ENCODE measurements at places on chromosomes 1 and 21.

DNA sequence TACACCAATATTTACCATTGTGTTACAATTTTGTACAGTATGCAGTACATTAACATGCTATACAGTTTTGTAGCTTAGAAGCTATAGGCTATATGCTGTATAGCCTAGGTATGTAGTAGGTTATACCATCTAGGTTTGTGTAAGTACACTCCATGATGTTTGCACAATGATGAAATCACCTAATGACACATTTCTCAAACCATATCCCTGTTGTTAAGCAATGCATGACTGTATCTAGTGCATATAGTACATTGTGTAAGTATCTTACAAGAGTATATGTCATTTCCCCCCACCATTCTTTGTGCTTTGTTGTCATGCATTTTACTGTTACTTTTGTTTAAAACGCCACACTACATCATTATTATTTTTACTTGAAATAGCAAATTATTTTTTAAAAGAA lies 65.7 kb upstream of the RNF11 start:
- no peak for DNase-seq

- no peak for DNase-seq
Observed at GRCh38 chr1:68173283-68173935, 58.9 kb downstream of the WLS start.

DNA sequence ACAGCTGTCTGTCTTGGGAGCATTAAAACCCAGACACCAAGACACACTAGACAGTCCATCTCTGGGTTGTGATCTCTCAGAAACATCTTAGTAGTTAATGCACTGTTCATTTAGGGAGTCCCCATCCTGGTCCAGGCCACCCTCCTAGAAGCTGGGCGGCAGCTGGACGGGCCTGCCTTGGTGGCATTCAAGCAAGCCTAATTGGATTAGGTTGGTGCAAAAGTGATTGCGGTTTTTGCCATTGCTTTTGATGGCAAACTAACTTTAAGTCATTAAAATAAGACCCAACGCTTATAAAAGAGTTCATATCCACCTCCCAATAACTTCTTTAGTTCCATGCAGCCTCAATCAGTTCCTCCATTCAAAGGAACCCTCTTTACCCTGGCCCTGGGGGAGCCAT lies 21.7 kb downstream of the ATP5PO start:
- DNase-seq, result no peak

- no peak for DNase-seq
Observed at GRCh38 chr1:245990315-245991022, 516.6 kb downstream of the SMYD3 start.

- DNase-seq, result no peak
Observed at GRCh38 chr1:211114446-211114845, 19.5 kb downstream of the KCNH1 start.

- DNase-seq, result no peak
Observed at GRCh38 chr1:79726911-79727310, 720.4 kb upstream of the ADGRL4 start.

DNA sequence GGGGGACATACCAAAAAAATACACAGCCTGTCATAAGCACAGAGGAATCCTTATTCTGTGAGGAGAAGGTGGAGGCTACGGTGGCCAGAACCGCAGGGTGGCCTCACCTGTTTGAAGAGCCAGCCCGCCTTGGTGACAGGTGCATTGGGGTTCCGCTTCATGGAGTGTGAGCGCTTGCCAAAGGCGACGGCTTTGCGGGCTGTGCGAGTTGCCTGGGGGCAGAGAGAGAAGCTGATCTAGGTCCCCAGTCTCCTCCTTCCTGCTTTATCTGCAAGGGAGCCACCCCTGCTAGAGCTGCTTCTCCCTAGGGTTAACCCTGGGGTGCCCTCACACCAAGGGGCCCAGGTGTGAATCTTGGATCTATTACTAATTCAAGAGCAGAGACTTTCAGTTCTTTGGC lies 54.3 kb upstream of the GOLT1A start:
- DNase-seq, result no peak

GRCh38 chr1:14767075-14767474 lies 168.6 kb downstream of the KAZN start:
- no peak for DNase-seq

DNA sequence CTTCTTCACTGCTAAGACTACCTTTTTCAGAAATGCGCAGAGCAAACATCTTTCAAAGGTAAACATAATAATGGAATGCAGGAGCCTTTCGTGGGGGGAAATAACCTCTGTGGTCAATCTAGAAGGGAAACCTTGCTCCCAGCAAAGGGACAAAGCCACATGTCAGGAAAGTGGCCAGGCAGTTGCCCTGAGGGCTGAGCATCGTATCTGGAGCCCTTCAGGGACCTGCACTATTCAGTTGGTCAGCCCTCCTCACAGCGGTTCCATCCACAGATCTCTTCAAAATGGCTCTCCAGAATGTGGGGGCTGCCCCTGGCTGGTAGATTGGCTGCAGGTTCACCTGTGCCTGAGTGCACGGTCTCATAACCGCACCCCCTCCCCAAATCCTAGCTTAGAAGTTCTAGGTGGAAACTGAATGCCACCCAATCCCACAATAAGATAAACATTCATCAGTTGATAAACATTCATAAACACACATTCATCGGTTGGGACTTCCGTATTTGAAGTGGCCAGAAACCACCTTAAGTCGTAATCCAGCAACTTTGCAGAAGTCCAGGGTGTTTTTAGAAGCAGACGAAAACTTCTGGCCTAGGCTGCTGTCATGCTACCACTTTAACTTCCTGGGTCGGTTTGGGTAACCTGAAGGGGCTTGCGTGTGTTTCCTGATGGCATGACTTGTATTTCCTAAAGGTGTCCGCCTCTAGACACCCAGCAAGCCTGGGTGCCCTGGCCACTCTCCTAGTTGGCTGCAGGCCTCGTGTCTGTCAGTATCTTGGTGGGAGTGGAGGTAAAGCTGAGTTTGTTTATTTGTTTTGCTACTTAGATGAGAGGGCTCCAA lies 50.5 kb downstream of the RASSF5 start:
- no peak for DNase-seq

DNA sequence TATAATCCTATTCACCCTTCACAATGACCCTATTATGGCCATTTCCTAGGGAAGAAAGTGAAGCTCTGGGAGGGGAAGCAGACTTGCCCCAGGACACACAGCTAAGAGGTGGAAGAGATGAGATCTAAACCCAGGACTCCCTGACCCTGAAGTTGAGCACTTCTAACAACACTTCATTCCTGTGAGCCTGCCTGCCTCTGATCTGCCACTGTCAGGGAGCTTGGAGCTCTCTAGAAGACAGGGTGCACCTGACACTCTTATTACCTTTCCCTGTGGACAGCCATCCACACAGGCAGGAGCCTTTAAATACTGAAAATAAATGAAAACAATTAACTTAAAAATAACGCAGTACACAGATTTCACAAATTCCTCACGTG lies 599 bp downstream of the MKNK1 start:
- no peak for DNase-seq

- no peak for DNase-seq
Observed at GRCh38 chr1:237042526-237042891, 525 bp downstream of the RYR2 start.

- DNase-seq, result peak; percentile 36
Observed at GRCh38 chr1:204651843-204652421, 33.6 kb downstream of the LRRN2 start.

DNA sequence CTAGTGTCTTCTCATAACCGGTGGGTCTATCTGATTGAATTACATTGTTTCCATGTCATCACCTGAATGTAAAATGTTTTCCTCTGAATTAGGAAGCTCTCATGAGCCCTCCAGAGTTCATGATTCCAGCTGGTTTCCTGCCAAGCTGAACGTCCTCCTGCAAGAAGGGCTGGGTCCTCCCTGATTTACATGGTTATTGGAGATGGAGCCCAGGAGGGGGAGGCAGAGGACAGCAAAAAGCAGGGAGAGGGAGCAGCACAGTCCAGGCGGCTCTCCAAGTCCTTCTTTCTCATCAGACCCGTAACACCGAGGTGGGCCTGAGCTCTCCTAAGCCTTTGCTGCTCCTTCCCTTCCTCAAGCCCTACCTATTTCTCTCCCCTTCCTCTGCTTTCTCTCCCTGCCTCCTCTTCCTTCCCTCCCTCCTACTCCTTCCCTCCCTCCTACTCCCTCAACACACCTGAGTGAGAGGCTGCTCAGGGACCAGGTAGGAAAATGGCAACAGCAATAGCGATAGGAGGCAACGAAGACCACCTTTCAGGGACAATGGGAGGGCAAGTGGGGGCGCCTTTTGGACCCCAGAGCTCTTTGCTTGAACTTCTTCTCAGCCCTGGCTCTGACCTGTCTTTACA lies 265.9 kb downstream of the PRDM2 start:
- peak; percentile 11 for DNase-seq

DNA sequence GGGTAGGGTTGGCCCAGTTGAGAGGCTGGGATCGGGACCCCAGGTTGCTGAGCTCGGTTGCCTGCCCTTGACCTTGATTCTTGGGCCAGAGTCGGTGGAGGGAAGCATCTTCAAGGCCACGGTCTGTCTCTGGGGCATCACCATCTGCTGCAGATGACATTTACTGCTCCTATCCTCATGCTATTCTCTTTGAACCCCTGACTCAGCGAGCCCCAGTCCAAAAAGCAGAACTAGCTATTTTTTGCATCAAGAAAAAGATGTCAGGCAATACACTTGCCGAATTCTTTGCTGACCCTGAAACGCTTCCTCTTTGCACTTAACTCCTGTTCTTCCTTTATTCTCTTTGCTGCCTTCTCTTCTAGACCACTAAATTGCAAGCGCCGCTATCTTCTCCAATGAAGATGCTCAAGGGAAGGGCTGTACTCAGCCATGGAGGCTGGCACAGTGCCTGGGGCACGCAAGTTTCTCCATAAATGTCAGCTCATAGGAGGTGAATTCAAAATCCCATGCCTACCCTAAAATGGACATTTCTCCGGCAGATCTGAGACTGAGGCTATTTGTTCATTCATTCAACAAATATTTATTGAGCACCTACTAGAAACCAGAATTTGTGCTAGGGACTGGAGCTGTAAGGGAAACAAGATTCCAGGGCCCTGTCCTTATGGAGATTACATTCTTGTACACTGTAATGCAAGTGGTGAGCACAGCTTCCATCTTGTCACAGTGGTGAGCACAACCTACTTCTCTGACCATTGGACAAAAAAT lies 20.5 kb upstream of the CAPZB start:
- no peak for DNase-seq

GRCh38 chr21:25850126-25850842 lies 115.5 kb downstream of the GABPA start:
- no peak for DNase-seq

DNA sequence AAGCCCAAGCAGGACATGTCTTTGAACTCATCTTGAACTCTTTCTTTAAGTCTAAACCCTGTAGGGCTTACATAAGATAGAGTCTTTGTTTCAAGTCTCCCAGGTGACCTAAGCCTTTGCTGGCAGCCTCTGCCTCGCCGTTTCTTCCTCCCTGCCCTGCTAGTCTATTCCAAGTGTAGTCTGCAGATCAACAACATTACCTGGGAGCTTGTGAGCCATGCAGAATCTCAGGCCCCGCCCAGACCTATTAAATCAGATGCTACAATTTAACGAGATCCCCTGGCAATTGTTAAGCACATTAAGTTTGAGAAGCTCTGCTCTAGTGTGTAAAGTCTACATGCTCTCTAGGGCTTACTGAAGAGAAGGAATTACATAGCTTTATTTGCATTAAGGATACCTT lies 271.6 kb downstream of the PBX1 start:
- DNase-seq, result peak; percentile 41

DNA sequence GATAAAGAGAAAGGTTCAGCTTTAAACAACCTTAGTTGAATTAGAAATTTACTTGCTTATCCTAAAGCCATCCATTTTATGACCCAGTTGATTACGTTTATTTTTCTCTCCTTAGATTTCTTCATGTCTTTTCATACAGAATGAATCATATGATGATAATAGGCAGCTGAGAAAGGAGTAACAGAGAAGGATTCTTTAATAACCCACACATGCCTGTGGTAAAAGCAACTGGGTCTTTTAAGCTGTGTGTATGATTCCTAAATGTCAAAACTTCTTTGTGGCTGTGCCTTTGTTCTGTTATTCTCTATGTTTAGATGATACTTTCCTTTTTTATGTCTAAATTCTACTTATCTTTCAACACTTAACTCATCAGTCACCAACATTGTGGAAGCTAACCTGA lies 626.5 kb downstream of the NCAM2 start:
- no peak for DNase-seq

DNA sequence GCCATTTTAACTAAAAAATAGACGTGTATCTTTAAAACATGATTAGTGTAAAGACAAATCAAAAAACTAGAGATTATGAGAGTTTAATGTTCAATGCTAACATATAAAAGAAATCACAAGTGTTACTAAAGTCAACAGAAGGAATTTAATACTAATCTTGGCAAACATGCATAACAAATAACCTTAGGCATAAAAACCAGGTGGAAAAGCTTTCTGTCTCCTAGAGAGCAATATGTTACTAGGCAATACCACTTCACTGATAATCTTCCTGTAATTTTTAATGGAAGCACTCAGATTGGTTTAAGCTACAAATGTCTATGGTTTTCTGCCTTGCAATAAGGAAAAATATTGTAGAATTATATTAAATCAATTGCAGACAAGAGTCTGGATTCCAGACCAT lies 121.9 kb downstream of the NME7 start:
- DNase-seq, result peak; percentile 63

- DNase-seq, result no peak
Observed at GRCh38 chr1:230456478-230456877, 30.3 kb upstream of the PGBD5 start.

DNA sequence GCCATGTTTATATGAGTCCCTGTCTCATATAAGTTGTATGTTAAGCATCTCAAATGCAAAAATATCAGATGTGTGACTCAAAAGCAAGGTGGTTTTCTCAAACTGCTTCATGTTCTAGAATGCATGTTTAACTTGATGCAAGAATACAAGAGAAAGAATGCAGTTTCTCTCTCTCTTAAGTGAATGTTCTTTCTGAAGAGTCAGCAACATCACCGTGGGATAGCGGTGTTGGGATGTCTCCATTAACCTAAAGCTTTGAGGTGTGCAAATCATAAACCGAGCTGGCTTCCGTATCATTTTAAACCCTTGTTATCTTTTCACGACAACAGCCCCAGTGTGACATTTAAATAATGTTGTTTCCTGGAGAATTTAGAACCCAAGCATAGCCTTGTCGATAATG lies 48.4 kb upstream of the TARBP1 start:
- DNase-seq, result no peak

DNA sequence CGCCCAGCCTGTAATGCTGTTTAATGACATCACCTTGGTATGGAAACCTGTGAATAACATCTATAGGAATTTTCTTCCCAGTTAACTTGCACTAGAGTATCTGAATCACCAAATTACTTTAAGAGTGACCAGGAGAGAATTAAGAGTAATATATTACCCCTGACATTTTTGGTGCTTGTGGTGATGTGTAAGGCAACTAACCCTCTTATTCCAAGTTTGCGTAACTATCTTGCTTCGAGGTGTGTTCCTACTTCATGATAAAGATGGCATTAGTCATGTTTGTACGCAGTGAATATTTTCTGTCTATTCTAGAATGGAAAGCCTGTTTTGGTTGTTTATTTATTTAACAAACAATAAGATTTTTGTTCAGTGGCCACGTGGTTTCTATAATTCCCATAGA lies 131.3 kb downstream of the ZP4 start:
- DNase-seq, result no peak

GRCh38 chr1:145828367-145829026 lies 4.5 kb downstream of the POLR3C start:
- DNase-seq, result no peak

Measured in NCI-H1436 treated with DMSO at 0.1 percent for 48 hours (cell line).